ENCODE measurements at places on chromosomes 5 and 9.

DNA sequence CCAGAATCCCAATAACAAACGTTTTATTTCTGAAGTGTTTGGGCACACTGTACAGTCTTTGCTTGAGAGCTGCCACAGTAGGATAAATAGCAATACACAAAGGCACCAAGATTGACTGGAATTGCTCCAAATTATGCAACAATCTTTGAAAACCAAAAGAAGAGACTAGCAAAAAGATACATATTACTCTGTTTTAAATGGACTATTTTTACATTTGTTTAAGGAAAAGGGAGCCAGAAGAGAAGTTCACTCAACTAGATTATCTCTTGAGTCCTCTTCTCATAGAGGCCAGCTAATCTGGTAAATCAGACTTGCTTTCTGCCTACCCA, 385.0 kb upstream of the SLC30A5 start:
- no peak for DNase-seq

- no peak for DNase-seq
Observed at GRCh38 chr9:97860451-97861147, 7.6 kb downstream of the FOXE1 start.

- DNase-seq: no peak
Observed at GRCh38 chr9:90546200-90546599, 96.4 kb downstream of the DIRAS2 start.

- no peak for DNase-seq
Observed at GRCh38 chr5:175671013-175671412, 13.1 kb downstream of the HRH2 start.

- no peak for DNase-seq
Observed at GRCh38 chr9:124133727-124134126, 122.2 kb downstream of the LHX2 start.

DNA sequence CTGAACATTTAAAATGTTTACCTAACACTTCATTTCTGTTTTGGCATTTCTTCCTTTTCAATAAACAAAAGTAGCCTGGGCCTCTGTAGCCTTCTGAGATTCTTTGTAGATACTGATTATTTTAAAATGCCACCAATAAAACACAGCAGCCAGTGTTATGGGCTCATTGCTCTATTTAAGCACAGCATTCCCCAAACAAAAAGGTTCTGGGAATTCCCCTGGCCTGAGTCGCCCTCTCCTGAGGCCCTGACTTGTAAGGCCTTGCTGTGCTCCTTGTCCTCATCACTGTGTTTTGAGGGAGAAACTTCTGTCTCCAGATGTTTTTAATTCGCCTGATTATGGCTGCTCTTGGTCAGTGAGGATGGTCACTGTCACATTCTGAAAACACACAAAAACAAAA, 33.0 kb upstream of the CTXN3 start:
- DNase-seq: no peak

DNA sequence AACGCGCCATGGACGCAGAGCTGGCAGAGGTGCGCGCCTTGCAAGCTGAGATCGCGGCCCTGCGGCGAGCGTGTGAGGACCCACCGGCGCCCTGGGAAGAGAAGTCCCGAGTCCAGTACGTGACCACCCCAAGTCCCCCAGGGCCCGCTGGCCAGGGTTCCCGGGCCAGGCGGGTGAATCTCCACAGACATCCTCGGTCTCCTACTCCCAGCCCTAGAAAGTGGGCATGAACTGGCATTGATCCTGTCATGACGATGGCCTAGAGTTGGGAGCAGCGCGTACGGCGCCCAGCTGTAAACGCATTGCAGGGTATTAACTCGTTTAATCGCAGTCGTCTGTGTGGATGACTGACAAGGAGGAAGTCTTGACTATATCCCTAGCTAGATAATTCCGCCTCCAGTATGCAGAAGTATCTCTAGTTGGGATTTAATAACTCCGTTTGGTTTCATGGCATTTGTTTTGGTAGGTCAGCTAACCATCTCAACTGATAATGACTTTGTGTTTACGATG, 293 bp downstream of the CENPP start:
- no peak for DNase-seq

GRCh38 chr5:42974536-42974935, 65.6 kb downstream of the ANXA2R start:
- DNase-seq: no peak

DNA sequence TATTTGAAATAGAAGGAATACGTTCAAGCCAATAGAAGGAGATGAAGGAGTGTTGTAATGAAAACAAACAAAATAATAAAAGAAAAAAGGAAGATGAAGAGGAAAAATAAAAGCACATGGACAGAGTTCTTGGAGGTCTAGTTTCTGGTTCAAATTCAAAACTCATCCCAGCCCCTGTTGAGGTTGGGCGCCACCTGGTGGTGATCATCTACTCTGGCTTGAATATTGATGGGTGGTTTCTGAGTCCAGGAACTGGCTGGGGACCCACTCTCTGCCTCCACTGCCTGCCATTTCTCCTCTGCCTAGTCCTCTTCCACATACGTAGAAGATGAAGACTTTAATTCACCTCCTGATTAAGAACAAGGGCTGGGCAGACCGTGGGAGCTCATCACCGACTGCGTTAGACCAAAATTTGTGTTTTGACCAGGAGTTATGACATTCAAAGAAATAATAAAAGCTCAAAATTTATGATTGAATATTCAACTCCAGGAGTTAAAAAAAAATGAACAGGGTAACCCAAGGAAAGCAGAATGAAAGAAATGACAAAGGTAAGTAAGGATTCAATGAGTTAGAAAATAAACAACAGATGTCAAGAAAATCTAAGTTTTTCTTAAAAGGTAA, 99.0 kb upstream of the SLC1A3 start:
- DNase-seq: peak; percentile 66

DNA sequence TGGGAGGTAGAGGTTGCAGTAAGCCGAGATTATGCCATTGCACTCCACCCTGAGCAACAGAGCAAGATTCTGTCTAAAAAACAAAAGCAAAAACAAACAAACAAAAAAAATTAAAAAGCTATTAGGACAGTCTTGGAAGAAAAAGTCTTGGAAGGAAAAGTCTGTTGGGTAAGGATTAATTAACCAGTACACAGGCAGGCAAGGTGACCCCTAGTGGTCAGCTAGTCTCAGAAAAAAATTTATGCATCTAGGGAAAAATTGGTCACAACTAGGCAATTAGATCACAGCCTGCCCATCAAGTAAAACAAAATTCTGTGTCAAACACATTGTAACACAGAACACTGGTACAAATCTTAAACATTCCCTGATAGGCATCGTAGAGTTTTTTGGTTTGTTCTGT, 6.7 kb upstream of the ANKRD18B start:
- DNase-seq: peak; percentile 62

DNA sequence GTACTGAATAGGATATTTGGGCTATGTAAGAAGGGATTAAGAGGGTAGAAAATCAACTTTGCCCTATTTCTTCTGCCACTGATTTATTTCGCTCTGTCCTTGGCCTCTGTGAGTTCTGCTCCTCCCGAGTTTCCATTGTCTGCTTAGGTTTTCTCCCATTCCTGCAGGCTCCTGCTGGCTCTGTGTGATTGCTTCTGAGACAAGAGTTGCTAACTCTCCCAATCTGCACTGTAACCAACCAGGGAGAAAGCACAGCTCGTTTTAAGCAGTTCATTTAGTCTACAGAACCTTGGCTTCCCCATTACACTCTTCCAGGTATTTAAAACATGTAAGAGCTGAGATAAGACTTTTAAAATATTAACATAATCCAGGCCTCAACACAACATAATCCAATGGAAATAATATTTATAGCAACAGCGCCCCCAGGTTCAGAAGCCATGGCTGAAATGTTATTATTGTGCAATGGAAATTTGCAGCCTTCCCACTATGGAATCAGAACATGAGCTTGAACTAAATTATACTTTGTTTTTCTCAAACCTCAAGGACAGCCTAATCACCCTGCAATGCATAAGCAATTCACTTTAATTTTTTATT, 203.5 kb downstream of the ERCC6L2 start:
- DNase-seq: no peak

DNA sequence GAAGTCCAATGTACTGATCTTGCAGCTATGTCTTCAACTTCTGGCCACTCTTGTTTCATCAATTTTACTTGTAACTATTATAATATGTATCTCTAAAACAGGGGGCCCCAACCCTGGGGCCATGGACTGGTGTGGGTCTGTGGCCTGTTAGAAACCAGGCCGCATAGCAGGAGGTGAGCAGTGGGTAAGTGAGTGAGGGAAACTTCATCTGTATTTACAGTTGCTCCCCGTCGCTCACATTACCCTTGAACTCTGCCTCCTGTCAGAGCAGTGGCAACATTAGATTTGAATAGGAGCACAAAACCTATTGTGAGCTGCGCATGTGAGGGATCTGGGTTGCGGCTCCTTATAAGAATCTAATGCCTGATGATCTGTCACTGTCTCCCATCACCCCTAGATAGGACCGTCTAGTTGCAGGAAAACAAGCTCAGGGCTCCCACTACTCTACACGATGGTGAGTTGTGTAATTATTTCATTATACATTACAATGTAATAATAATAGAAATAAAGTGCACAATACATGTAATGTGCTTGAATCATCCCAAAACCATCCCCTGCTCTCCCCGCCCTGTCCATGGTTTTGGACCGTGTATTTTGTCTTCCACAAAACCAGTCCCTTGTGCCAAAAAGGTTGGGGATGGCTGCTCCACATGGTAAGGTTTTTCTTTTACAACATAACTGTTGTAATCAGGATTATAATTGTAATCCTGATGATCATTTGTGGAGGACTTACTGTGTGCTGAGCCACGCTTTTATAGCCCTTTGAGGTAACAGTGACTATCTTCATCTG, 26.9 kb upstream of the SH3PXD2B start:
- DNase-seq: no peak

DNA sequence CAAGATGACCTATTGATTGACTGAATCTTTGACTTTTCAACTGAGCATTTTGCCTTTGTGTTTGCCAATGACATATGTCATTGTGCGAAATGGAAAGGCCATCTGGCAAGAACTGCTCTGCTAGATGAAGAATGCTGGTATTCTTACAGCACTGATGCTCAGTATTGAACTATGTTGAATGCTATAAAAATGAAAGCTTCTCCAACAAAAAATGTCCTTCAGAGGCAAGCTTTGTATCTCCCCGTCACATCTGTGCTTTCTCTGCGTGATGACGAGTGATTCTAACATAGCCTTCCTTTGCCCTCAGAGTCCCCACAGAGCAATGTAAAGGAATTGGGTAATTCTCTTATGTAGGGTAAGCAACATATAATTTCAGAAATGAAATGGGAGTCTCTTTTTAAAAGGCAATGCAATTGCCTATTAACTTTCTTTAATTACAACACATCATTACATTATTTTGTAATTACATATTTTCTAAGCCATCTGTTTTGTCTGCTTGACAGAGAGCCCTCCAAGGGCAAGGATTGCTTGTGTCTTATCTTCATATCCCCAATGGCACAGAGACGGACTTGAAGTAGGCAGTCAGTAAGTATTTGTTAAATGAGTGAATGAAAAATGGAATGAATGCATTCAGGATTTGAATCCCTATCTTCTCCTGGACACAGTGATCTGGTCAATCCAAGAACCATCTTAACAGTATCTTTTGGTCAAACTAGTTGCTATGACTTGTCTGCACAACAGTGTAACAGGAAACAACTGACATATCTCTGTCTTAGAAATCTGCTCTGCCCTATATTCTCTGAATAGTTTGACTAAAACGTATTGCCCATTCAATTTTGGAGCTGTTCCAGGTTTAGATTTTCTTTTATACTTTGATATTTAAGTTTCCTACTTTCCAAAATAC, 46.1 kb downstream of the ENC1 start:
- DNase-seq: no peak

- no peak for DNase-seq
Observed at GRCh38 chr9:135222881-135223760, 135.7 kb downstream of the OLFM1 start.

DNA sequence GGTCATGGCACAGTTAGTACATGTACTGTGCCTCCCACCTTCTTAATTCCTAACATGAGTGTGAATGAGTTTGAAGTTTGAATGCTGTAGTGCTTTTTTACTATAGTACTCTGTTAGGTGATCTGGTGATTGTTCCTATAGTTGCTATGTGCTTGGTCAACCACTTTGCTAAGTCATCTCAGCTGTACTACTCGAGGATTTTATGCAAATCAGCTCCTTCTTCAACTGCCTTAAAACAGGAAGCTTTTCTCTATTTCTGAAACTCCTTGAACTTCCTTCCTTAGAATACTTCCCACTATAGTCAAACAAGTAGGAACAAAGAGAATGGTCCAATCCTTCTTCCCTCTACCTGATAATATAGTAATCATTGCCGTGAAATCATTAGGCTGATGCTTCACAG, 219.6 kb downstream of the CTNND2 start:
- no peak for DNase-seq

- DNase-seq: no peak
Observed at GRCh38 chr5:164187785-164188184, 682.4 kb downstream of the MAT2B start.

- no peak for DNase-seq
Observed at GRCh38 chr9:129493706-129494047, 127.2 kb downstream of the C9orf50 start.

GRCh38 chr5:132451387-132451786, 39.2 kb downstream of the IRF1 start:
- DNase-seq: no peak

- DNase-seq: no peak
Observed at GRCh38 chr5:141800617-141801016, 77.6 kb downstream of the PCDH1 start.

DNA sequence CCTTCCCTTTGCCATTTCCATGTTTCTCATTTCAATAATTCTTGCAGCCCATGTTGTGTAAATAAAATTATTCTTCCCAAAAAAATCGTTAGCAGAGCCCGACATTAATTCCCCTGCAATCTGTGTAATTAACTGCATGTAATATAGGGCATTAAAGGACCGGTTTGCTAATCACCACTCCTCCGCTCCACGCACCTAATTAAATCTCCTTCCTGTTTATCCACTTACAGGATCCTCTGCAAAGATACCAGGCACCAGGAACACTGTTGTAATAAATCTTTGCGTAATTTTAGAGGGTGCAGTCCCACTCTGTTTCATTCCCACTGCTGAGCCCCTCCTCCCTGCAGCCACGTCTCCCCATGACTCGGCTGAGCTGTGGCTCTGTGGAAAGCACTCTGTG, 105.0 kb upstream of the PPP1R26 start:
- DNase-seq: no peak

GRCh38 chr5:36887532-36887931, 11.0 kb downstream of the NIPBL start:
- no peak for DNase-seq

DNA sequence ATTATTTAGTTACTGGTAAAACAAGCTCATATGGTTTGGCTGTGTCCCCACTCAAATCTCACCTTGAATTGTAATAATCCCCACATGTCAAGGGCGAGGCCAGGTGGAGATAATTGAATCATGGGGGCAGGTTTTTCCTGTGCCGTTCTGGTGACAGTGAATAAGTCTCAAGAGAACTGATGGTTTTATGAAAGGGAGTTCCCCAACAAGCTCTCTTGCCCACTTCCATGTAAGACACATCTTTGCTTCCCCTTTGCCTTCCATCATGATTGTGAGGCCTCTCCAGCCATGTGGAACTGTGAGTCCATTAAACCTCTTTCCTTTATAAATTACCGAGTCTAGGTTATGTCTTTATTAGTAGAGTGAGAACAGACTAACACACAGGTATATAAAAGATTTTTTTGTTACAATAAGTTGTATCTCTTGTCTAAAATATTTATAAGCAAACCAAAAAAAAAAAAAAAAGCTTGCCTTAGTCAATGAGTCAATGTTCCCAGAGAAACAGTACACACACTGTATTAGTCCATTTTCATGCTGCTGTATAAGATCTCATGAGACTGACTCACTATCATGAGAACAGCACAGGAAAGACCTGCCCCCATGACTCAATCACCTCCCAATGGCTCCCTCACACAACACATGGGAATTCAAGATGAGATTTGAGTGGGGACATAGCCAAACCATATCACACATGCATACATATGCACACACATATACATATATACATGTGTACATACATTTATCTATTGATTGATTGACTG, 138.3 kb downstream of the BASP1 start:
- no peak for DNase-seq

- DNase-seq: no peak
Observed at GRCh38 chr5:115940080-115940810, 22.0 kb upstream of the LVRN start.

All from hematopoietic multipotent progenitor cell treated with erythropoietin and hydrocortisone succinate and interleukin-3 and kit ligand, for 15 days (in vitro differentiated cells).